ENCODE measurements at places on chromosomes 11 and 22.

DNA sequence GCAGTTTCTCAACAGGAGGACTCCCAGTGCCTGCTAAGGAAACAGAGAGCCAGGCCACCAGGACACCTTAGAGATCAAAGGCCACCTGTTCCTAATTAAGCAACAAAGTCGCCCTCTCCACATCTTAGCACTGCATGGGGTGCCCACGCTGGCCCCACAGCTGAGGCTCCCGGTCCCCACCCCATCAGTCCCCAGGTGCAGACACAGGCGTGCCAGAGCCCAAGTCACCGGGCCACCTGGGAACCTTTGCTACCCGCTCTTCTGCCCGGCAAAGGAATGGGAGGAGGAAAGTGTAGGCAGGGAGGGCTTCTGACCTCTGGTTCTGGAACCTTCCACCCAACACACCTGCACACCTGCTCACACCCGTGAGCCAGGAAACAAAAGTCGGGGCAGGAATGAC lies 85.5 kb upstream of the PRR5 start:
- no peak for DNase-seq

GRCh38 chr11:131514062-131514461 lies 143.6 kb downstream of the NTM start:
- no peak for DNase-seq

- no peak for DNase-seq
These were observed 1.2 kb downstream of the AIP start for GRCh38 chr11:67483831-67484665.

GRCh38 chr11:34893416-34893815 lies 22.8 kb downstream of the APIP start:
- DNase-seq, result no peak

DNA sequence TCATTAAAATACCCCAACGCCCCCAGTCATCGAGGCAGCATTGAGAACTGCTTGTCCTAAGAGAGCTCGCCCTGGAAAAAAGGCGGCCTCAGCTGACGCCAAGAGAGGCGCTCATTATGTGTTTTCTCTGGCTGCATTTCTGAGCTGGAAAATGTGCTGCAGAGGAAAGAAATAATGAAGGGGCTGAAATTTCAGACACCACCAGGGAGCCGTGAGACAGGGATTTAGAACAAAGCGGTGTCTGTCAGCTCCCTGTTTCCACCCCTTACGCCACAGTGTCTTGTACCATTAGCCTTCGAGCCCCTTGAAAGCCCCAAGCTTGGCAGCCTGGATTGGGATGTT lies 14.4 kb downstream of the USH1C start:
- no peak for DNase-seq

DNA sequence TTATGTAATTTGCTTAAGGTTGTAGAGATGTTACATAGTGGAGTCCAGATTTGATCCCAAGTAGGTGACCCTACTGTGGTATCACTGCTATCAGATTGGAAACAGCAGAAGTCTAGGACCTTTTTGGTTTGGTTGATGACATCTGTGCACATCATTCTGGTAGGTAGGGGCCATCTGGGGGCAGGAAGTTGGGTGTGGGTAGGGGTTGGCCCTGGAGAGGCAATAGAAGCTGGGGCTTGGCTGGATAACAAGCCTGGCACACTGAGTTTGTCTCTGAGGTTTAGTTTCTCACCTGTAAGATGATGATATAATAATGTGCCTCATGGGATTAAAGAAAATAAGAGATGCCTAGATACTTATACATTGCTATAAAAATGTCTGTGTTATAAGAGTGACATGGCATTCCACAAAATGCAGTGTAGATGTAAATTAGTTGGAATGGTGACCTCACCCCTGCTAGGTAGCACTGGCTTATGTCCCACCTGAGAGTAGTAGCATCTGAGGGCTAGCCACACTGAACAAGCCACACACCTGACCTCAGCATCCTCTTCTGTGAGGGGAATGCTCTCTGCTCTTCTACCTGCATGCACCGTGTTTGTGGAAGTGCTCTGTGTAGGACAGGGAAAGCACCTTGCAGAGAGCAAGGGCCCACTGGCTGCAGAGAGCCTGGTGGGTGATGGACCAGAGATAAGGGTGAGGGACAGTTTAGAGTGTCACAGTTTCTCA lies 36.9 kb downstream of the PTPRJ start:
- peak; percentile 34 for DNase-seq

GRCh38 chr11:17876827-17877226 lies 136.0 kb downstream of the SERGEF start:
- DNase-seq, result no peak

- no peak for DNase-seq
These were observed 115.5 kb upstream of the ISX start for GRCh38 chr22:34950489-34950888.

DNA sequence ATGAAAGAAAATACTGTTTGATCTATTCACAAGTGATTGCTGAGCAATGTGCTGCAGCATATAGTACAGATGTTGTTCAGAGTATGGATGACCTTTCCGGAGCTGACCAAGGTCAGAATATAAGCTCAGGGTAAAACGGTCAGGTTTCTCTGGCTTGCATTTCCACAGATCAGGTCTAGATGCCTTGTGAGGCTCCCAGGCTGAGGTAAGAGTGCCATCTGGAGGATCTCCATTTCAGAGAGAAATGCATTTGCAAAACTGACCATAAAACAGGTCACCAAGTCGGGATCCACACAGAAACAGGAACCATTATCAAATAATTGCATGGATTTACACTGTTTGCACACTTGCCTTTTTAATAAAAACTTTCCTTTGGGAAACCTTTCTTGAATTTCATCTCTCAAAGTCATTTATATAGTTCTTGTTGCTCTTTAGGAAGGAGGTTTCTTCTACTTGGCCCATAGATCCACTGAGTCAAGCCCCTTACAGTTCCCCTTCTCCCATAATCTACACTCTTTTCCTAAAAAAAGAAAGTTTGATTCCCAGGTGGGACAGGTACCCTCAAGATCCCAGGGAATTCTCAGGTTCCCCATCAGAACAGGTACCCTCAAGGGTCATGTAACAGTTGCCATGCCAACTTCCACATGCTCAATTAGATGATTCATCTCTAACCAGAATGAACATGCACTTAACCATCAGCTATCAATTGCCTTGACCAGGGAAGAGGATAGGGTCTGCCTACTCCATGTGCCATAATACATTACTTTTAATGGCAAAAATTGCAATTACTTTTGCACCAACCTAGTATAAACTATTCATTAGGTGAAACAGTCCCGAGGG lies 25.0 kb upstream of the TMPRSS5 start:
- no peak for DNase-seq

DNA sequence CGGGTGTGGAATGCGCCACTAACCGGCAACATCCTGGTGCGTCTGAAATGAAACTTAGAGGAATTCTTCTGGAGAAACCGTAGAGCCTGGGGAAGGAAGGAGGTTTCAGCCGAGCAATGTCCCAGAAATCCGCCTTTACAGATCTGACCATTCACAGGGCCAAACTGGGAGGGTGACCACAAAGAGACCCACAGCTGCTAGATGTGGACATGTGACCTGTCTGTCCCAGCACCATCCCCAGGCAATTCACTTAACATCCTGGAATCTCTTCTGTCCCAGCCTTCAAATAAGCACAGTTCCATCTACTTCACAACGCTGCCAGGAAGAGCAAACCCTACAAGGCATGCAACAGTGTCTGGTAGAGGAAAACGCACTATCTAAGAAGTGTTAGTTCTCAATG lies 9.8 kb downstream of the MCAT start:
- DNase-seq, result no peak

DNA sequence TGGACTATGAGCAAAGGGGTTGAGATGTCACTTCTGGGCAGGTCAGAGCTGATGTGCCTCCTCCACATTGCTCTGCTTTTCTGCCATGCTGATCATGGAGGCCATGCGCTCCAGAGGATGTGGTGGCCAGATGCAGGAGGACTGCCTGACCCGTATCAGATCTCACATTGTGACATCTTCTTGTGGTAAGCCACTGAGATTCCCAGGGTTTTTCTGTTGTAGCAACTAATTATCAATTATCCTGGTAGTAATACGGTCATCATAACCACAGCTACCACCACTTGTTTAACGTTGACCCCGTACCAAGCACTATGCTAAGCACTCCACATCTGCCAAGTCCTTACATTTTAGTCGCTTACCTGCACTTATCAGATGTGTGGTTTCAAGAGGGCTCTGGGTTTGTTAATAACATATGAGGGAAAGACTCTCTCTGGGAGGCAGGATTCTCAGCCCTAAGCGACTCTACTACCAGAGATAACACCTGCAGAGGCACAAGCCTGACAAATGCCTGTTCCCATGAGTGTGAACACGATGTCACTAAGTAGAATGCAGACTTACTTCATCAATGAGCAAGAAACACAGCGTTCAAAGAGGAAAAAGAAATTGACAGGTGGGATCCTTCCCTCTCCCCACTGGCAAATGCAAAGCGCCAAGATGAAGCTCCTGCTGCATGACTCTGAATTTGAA lies 63.6 kb upstream of the TIMP3 start:
- no peak for DNase-seq

- no peak for DNase-seq
These were observed 18.3 kb upstream of the PKNOX2 start for GRCh38 chr11:125146232-125146631.

DNA sequence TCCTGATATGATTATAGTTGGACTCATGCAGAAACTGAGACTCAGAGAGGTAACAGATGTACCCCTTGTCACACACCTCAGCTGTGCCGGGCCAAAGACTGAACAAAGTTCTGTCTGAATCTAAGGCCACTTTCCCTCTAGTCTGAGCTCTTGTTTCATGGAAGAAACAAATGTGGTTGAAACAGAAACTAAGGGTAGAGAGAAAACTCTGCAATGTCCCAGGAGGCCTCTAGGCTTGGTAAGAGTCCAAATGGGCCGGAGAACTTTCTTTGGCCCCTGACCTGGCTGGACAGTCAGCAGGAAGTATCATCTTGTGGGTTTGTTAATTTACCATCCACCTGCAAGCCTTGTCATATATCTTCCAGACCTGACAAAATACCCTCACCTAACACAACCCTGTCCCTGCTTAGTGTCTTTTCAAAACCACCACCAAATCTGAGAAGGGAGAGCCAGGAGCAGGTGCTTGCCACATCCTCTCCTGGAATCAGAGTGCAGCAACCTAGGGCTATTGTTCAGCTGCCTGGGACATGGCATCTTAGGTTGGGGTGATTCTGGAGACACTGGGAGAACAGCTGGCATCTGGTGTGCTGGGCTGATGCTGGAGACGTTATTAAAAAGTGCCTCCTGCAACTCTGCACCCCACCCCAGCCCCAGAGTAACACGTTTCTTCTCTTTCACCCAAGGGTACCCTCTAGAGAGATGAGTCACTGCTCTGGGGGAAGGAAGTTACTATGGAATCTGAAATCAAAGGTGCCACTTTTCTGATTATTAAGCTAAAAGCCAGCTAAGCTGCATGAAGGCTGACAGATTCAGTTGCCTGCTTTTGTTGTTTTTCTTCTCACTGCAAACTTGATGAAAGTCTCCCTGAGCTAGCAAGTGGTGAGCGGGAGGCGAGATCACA lies 126.3 kb upstream of the TIMP3 start:
- DNase-seq, result no peak

DNA sequence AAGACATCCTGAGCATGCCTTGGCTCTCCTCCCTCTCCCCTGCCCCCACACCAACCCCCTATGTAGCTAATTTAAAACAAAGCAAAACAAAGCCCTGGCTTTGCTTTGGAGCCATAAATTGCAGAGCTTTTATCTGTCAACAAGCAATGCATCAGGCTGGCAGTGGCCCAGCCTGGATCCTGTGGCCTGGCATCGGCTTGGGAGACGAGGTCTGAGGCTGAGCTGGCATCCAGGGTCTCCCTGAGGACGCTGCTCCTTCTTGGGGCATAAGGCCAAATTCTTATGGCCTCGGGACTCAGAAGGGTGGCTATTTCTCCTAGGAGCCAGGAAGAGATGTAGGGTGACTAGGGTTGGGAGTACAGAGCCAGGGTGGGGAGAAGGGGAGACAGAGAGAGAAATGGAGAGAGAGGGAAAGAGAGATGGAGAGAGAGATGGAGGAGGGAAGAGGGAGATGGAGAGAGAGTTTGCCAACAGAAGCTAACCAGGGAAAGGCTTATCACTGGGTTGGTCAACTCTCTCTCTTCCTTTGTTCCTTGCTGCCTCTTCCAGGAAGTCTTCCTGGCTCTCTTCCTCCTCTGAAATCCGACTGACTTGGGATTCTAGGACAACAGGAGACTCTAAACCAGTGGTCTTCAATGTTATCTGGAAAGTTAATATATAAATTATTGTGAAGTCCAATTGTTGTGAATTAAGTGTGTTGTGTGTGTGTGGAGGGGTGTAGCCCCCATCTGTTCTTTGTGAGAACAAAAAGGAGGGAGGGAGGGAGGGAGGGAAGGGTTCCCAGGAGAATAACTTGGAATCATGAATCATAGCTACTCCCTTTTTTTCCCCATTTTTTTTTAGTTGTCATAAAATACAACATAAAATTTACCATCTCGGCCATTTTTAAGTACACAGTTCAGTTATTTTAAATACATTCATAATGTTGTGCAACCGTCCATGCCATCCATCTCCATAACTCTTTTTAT lies 29.1 kb downstream of the TSPAN18 start:
- DNase-seq, result no peak

DNA sequence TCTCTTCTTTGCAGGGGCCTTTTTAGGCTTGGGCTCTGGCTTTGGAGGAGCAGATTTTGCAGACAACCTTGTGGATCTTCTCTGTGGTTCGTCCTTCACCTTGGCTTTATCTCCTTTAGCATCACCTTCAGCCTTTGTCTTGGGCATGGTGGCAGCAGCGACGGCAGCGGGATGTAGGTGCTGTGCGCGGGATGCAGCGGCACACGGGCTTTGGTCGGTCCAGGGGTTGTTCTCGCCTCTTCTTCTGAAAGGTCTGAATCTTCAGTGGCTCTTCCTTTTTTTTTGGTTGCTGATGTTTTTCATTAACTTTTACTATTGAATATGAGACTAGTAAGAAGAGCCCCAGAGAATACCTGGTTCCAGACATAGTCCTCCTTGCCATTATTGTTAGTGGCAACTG lies 10.0 kb downstream of the MEI1 start:
- no peak for DNase-seq

GRCh38 chr11:16223558-16223957 lies 132.8 kb downstream of the SOX6 start:
- no peak for DNase-seq

DNA sequence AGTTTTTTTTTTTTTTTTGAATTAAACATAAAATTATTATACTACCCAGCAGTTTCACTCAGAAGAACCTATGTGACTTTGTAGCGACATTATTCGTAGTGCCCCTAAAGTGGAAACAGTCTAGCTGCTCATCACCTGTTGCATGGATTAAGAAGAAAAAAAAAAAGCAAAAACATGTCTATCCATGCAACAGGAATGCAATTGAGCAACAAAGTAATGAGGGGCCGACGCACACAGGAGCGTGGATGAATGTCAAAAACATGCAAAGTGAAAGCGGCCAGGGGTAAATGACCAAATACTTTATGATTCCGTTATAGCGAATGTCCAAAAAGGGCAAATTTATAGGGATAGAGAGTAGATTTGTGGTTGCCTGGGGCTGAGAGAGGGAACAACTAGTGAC lies 16.3 kb downstream of the MYO18B start:
- DNase-seq, result no peak

GRCh38 chr11:32890843-32891656 lies 1.6 kb upstream of the QSER1 start:
- DNase-seq, result no peak

- no peak for DNase-seq
These were observed 80.2 kb downstream of the SGSM3 start for GRCh38 chr22:40450616-40451015.

GRCh38 chr11:28144808-28145207 lies 36.6 kb downstream of the METTL15 start:
- no peak for DNase-seq

- no peak for DNase-seq
These were observed 431.4 kb upstream of the CCDC90B start for GRCh38 chr11:83717537-83717936.

All from activated CD8-positive, alpha-beta memory T cell treated with anti-CD3 and anti-CD28 coated beads, Interleukin-2, amount 50 U/mL, for 4 hours (primary cell).